Stimulated activated CD8-positive, alpha-beta memory T cell treated with anti-CD3 and anti-CD28 coated beads, Interleukin-4, amount 100 ng/mL, for 1 hour (primary cell): ENCODE measurements at places on chromosomes 13 and 19.

DNA sequence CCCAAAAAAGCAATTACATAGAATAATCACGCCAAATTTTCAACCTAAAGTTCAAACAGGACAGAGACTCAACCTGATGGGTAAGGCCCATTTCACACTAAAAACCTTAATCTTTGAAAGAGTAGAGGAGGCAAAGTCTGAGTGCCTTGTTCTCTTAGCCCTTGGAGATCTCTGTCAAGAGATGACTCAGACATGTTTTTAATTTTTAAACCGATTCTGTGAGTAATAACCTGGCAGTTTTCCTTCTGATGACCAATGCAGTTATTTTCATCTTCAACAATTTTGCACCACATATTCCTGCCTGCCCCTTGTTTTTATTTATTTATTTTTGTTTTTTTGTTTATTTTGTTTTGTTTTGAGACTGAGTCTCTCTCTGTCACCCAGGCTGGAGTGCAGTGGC, 11.5 kb upstream of the TNFSF9 start:
- DNase-seq = no peak

DNA sequence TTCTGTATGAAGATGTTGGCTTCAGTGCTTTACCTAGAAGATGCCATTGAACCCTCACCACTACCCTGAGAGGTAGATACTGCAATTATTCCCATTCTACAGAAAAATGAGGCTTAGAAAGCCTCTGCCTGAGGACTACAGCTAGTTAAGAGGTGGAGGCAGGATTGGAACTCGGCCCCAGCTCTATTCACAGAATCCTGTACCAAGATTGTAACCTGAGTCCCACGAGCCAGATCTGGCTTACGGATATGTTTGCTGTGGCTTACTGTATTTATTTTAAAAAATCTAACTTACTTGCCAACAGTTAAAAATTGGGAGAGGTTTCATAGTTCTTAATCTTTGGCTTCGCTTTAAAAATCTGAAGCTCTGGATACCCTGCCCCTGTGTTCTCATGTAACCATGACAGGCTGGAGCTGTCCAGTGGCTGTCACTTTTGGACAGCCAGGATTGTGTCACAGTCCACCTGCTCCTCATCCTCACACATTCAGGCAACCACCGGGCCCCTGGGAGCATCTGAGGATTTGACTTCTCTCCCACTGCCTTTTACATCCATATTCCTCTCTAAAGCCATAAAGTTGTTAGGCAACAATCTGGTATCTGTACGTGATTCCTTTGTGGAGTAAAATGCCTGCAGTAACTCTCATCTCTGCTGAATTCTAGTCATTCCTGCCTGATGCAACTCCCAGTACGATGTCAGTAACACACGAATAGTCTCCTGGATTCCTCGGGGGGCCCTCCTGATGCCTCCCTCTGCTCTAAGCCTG, 160.8 kb upstream of the SERP2 start:
- DNase-seq = no peak

DNA sequence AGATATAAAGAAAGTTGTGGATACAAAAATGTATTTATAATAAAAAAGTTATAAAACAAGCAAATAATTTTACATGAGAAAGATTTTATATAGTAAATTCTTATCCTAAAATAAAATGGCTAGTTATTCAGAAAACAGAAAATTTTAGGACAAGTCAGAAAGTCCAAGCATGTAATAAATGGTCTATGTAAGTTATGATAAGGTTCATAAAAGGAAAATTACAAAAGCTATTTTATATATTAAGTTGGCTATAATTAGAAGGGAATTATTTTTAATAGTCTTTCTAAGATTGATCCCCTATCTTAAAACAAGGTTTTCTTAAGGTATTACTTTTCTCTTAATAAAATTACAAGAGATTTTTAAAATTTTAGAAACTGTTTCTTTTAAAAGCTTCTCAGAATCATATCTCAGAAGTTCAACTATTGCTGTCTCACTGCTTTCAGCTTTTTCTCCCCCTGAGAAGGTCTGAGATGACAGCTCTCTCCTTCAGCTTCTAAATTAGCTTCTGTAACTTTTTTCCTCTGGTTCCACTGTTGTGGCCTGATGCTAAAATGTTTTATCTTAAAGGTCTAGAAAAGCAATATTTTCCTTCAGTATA, 8.7 kb downstream of the CCDC169 start:
- no peak for DNase-seq

GRCh38 chr13:114124921-114125320, 7.5 kb downstream of the RASA3 start:
- peak; percentile 48 for DNase-seq

- no peak for DNase-seq
Observed at GRCh38 chr13:110850006-110850405, 64.9 kb downstream of the ANKRD10 start.
